Stimulated activated CD4-positive, alpha-beta T cell treated with anti-CD3 and anti-CD28 coated beads, Interleukin-1b, Interleukin-23, amount 100 ng/mL, for 4 hours (primary cell): ENCODE measurements at places on chromosomes 3 and 15.
A peak's percentile ranks its signal among the peaks of the same experiment; 100 is the strongest.

GRCh38 chr3:79845546-79845945 is 77.7 kb upstream of the ROBO1 start:
- no peak for DNase-seq

GRCh38 chr3:64290161-64290560 is 64.9 kb upstream of the PRICKLE2 start:
- DNase-seq = no peak

DNA sequence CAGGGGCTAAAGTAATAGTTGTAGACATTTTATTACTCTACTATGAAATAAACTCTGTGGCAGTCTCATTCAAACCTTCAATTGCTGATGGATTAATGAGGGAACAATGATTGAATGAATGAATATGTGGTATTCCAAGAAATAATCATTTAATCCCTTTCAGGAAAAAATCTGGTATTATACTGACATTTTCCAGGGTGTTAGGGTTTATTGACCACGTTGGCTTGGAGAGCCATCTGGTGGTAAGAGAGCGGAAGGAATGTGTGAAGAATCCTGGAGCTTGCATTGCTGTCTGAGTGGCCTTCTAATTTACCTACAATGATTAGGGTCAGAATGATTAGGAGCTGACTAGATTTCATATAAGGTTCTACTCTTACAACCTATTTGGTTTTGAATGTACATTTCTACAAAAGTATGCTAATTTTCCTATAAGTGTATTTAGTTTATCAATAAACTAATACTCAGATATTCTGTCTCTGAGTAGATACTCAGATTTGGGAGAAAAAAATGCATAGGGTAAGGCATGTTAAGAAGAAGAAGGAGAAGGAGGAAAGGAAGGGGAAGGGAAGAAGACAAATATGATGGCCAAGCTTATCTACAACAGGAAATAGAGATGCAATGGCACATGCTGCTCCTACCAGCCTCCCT is 249.9 kb downstream of the ROBO1 start:
- DNase-seq = no peak

DNA sequence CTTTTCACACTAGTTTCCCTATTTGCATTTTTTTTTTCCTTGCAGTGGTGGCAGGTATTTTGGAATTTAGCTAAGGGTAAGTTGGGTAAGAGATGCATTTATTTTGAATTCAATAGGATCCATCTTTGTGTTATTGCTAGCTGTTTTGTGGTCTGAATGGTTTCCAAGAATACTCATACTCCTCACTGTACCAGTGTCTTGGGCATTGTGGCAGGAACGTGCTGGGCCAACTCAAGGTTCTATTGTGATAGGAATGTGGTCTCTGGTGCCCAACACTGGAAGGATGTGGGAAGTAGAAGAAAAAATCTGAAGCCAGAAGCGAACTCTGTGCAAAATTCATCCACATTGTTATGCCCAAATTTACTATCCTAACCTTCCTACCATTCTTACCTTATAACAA is 135.6 kb downstream of the RBMS3 start:
- no peak for DNase-seq

GRCh38 chr15:45265506-45265905 is 13.5 kb downstream of the SLC28A2 start:
- DNase-seq = no peak

- no peak for DNase-seq
These were observed 203.3 kb upstream of the LMCD1 start for GRCh38 chr3:8298021-8298954.

DNA sequence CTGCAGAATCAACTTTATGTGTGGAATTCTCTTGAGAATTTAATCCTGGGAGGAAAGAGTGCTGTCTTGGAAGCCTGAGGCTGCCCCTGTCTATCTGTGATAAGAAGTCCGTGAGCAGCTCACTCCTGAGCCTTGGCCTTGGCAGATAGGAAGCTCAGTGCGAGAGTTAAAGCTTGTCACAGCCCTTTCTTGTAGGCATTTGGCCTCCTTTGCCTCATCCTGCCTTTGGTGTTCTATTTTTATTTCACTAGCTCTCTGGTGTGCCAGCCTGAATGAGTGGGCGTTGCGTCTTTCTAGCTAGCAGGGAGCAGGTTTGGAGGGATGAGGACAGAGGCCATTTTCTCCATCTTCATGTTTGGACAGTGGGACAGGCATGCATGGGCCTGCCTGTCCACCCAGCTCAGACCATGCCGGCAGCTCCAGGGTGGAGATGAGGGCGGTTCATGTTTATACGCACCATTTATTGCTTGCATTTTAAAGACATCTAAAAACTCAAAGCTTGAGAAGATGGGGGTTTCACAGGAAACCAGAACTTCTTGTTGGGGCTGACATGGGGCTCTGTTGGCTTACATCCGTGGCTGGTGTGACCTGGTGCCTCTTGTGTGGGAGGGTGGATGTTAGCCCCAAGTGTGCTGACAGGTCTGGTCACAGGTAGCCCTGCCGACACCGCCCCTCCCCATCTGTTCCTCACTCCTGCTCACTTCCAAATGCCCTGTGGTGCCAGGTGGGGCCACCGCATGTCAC is 29.8 kb downstream of the IRAK2 start:
- DNase-seq = peak; percentile 28

DNA sequence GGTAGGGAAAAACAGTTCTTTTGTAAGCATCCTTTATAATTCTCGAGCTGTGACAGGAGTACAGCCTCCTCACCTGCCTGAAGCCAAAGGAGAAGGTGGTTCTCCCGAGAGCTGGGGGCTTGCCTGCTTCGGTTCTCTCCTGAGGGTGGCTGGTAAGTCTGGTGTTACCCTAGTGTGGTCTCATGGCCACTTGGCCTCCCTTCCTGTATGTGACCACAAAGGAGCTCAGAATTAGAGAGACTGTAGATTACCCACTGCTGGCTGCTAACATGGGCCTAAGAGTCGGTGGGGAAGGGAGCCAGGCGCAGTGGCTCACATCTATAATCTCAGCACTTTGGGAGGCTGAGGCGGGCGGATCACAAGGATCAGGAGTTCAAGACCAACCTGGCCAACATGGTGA is 12.6 kb downstream of the PDHB start:
- no peak for DNase-seq

DNA sequence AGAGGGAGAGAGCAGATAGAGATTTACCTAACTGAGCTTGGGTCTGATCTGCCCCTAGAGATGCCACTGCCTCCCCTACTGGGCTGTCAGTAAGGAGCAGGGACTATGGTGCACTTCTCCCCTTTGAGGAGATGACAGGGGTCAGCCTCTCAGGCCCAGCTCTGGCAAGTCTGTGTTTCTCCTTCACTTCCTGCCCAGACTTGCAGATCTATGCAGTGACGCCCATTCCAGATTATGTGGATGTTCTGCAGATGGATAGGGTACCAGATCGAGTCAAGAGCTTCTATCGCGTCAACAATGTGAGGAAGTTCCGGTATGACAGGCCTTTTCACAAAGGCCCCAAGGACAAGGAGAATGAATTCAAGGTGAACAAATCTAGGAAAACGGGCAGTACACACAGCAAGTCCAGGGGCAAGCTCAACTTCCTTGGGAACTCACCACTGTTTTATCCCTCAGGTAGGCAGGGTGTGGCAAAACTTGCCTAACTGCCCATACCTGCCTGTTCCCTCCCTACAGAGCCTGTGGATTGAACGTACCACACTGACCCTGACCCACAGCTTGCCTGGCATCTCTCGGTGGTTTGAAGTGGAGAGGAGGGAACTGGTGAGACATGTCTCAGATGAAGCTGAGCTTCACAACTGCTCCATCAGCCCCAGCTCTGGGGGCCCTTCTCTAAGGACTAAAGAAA is 29.1 kb upstream of the MANF start:
- no peak for DNase-seq

GRCh38 chr15:77398927-77399326 is 21.0 kb downstream of the PEAK1 start:
- DNase-seq = no peak

DNA sequence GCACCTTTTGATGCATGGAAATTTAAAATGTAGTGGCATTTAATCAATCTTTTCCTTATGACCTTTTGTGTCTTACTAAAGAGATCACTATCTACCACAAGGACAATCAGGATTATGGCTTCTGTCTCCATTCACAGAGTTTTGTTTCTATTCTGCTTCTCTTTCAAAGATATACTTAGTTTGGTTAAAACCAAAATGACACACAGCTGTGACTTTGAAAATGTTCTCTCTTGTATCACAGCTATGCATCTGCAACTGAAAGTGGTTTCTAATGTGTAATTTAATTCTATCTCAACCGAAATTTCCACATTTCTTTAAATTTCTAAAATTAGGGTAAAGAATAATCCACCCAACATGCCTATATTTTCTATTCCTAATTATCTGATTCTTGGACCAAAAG is 27.7 kb downstream of the HLTF start:
- DNase-seq = no peak

DNA sequence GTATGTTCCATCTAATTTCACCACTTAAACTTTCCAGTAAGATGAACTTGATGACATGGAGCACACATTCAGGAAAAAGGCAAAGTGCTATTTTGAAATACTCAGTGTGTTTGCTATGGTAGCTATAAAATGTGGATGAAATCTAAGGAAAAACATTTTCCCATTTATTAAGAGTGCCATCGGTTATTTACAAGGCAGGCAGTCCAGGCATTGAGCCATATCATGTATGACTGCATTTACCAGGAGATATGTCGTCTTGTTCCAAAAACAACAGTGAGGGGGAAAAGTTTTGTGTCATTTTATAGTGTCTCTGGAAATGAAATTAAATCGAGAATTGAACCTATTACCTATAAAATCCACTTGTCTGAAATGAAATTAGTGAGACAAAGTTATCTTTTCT is 13.7 kb downstream of the ANXA2 start:
- DNase-seq = no peak

- no peak for DNase-seq
These were observed 19.8 kb downstream of the WDR73 start for GRCh38 chr15:84634228-84634837.

DNA sequence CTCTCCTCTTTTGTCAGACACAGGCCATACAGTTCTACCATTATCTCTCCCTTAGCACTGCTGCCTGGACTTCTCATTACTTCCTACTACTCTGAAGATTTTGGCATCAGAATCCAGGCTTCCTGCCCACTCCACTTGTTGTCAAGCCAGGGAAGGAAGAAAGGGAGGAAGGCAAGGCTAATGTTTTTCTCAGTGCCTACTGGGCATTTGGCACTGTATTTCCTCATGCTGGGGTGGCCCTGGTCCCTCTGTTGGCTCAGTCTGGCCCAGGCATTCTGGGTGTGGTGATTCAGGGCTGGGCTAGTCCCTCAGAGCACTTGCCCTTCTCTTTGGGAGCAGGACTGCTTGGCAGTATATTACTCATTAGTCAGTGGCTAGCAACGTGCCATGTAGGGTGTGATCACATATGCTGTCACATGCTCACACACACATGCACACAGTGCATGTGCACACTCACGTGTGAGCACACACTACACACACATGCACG is 52.9 kb downstream of the BSN start:
- no peak for DNase-seq

DNA sequence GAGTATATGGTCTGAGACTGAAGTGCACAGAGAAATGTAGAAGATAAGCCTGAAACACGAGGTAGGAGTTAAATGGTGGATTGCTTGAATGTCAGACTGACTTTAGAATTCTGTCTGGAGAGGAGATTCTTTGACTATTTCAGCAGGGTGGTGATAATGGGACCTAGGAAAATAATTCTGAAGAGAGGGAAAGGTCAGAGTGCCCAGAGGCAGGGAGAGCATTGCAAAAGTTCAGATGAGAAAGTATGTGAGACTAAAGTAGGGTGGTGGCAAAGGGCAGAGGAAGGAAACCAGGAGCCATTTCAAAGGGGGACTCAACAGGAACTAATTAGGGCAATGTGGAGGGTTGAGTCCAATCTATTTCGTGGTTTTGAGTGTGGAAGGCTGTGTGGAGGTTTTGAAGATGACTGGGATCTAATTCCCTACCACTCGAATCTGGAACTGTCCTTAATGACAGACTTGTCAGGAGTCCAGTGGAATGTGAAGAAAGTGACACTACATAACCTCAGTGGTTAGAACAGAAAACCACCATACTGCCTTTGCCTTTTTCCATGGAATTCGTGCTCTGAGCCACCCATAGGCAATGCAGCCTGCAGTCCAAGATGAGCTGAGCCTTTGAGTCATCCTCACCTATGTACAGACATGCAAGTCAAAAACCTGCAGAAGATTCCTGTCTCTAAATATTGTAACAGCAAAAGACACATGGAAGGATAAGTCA is 16.1 kb downstream of the CPOX start:
- DNase-seq = no peak

DNA sequence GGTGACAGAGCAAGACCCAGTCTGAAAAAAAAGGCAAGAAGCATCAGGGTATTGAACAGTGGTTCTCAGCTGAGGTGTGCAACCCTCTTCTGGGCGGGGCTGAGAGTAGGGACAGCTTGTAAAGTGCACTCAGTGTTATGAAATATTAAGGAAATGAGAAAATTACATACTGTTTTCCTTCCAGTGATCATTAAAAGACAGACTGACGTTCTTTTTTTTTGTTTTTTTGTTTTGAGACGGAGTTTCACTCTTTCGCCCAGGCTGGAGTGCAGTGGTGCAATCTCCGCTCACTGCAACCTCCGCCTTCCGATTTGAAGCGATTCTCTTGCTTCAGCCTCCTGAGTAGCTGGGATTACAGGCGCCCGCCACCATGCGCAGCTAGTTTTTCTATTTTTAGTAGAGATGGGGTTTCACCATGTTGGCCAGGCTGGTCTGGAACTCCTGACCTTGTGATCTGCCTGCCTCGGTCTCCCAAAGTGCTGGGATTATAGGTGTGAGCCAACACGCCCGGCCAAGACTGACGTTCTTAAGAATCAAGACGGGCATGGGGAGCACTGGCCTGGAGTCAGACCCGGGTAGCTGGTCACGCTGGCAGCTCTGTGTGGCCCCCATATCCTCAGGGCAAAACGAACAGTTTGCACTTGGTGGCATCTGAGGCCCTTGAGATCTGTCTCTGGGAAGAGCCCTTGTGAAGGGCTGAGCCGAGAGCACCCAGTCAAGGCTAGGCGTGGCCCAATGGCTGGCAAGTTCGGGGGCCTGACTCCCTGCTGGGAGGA is 11.4 kb downstream of the MAN2A2 start:
- DNase-seq = no peak

- DNase-seq = no peak
These were observed 6.5 kb upstream of the ETV5 start for GRCh38 chr3:186115239-186115996.

GRCh38 chr15:71463156-71463665 is 347.1 kb upstream of the NR2E3 start:
- no peak for DNase-seq

- no peak for DNase-seq
These were observed 4.6 kb downstream of the PARL start for GRCh38 chr3:183880121-183880520.
